Activated CD4-positive, alpha-beta T cell treated with anti-CD3 and anti-CD28 coated beads, Interleukin-2, amount 50 U/mL, for 16 hours (primary cell): ENCODE measurements at places on chromosomes 7 and 10.
A peak's percentile ranks its signal among the peaks of the same experiment; 100 is the strongest.

GRCh38 chr7:7201578-7202374, 19.4 kb downstream of the C1GALT1 start:
- DNase-seq, result peak; percentile 50

GRCh38 chr10:85919491-85920021, 447.0 kb downstream of the GRID1 start:
- DNase-seq, result no peak

DNA sequence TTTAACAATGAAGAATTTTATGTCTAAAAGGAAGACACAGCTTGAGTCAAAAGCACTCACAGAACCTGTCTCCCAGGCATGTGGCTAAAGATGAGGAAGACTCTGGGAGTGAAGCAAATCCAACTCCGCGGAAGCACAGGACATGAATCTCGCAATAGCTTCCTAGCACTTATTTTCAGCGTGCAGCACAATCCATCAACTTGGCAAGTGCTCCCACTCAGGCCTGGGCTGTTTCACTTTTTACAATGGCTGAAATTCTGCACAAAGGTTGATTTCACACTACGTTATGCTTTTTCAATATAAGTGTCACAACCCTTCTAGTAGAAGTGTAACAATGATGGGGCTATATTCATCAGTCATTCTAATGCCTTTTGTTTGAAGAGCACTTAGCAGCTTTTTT, 180.2 kb downstream of the XPNPEP1 start:
- no peak for DNase-seq

DNA sequence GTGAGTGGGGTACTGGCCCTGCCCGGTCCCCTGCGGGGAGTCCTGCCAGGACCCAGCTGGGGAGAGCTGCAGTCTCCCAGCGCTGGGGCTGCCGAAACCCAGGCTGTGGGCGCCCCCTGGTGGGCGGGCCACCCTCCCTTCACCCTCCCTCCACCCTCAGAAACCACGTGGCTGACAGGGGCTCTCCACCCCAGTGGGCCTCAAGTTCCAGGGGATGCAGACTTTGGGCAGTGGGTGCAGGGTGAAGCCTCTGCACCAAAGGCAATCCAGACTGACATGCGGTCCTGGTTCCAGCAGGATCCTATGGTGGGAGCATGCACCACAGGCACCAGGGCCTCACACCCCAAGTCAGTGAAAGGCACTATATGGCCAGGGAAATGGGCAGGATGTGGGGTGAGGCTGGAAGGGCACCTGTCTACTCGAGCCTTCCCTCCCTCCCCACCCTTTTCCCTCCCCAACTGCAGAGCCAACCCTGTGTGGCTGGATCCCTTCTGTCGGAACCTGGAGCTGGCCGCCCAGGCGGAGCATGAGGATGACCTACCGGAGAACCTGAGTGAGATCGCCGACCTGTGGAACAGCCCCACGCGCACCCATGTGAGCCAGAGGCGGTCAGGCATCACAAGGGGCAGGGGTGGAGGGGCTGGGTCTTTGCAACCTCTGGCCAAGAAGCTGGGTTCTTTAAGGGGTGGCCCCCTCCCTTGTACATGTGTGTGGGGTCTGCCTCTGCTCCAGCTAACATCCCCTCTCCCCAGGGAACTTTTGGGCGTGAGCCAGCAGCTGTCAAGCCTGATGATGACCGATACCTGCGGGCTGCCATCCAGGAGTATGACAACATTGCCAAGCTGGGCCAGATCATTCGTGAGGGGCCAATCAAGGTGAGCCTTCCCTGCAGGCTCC, 38.8 kb downstream of the PSAP start:
- peak; percentile 80 for DNase-seq

DNA sequence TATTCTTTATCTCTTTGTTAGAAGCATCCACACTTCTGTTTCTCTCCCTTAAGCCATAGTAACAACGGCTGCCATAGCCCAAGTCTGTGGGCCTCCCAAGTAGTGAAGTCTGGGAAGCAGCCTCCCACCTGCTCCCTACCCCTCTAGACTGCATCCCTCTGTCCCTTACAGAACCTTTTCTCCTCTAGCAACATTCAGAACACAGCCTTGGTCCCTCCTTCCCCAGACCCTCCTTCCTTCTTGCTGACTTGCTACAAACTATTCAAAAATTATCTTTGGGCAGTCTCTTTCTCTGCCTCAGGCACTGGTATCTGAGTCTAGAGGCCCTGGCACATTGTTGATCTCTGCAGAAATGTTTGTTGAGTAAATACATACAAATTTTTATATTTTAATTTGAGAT, 2.3 kb upstream of the NYAP1 start:
- DNase-seq, result no peak

GRCh38 chr10:31099664-31100063, 68.0 kb upstream of the ZNF438 start:
- DNase-seq, result peak; percentile 21

GRCh38 chr7:54705436-54705835, 53.6 kb downstream of the SEC61G start:
- DNase-seq, result peak; percentile 3

GRCh38 chr7:81361769-81362312, 408.0 kb downstream of the HGF start:
- no peak for DNase-seq

DNA sequence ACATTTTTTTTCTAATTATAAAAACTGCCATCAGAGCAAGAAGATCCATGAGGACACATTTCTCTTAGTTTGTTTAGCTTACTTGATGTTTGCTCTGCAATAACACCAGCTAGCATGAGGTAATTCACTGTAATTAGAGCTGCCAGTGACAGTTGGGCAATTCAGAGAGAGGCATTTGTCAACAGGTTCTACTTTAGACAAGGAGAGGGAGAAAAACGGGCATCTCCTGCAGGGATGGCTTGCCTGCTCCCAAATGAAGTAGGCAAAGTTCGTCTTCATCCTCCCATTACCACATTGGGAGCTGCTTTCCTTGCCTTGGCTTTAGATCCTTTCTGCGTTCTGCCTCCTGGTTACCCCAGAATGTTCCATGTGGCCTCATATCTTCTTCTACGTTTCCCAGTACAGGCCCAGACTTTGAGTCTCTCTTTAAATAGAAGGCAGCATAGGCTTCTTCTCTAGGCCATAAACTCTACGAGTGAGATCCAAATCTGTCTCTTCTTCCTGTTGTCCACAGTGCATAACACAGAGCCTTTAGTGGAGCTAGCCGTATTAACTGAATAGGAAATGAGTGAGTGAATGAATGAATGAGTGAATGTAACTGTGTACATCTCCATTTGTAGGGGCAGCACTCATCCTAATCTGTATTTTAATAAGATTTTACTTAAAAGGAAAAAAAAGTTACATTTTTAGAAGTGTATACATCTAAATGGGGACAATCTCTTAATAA, 21.2 kb downstream of the ASB15 start:
- no peak for DNase-seq

DNA sequence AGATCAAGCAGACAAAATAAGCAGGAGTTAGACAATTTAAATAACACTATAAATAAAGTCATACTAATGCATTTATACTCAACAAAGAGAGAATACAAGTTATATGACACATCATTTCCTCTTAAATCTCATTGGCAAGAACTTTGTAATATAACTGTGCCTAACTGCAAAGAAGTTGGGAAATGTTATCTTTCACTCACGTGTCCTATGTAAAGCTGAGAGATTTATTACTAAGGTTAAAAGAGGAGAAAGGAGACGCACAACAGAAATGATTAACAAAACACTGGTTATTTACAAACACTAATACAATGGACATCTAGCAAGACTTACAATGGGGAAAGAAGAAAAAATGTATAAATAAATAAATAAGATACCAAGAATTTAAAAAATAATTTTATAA, 12.7 kb upstream of the TMEM273 start:
- no peak for DNase-seq

GRCh38 chr10:5563991-5564536, 39.3 kb downstream of the CALML3 start:
- peak; percentile 46 for DNase-seq

GRCh38 chr10:35712486-35712885, 70.4 kb upstream of the FZD8 start:
- DNase-seq, result no peak

- no peak for DNase-seq
These were observed 24.8 kb upstream of the SFMBT2 start for GRCh38 chr10:7435674-7436073.

- DNase-seq, result no peak
These were observed 1126.4 kb upstream of the GHITM start for GRCh38 chr10:83012866-83013265.

GRCh38 chr10:118286051-118286838, 55.9 kb downstream of the FAM204A start:
- no peak for DNase-seq

DNA sequence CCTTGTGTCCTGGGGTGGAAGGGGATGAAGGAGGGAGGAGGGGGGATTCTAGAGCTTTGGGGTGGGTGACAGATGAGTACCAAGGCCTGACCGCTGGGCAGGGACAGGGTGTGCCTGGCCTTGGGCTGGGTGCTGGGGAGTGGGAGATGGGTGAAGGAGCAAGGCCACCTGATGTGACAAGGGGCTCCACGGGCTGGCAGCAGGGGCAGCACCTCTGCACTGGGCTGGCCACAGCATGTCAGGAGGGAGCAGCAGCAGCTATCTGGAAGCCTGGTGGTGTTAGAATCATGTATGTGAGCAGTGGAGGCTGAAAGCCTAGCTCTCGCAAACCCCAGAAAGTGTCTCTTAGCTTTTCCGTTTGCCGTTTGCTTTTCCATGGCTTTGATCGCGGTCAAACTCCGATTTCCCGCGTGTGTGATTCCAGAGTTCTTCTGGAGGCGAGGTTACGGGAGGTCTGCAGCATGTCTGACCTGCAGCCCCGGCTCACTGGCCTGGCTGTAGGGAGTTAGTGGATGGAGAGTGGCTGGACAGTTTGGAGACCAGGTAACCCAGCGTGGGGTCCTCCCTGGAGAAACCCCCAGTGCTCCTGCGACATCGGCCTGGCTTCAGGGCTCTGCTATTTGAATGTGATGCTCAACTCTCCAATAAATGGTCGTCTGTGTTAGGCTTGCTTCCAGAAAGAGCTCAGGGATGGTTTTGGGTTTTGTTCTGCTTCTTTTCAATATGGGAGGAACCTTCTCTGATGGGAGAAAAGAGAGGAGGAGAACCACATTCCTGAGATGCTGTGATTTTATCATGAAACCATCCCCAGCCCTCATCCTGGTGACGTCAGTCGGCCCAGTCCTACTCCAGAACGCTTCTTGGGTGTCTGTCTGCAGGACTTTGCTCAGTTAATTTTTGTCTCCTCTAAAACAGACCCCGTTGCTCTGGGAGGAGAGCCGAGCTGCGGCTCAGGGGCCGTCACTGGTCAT, 105.5 kb downstream of the CUX1 start:
- no peak for DNase-seq

GRCh38 chr7:64887756-64888508, 15.1 kb upstream of the ZNF273 start:
- DNase-seq, result no peak

DNA sequence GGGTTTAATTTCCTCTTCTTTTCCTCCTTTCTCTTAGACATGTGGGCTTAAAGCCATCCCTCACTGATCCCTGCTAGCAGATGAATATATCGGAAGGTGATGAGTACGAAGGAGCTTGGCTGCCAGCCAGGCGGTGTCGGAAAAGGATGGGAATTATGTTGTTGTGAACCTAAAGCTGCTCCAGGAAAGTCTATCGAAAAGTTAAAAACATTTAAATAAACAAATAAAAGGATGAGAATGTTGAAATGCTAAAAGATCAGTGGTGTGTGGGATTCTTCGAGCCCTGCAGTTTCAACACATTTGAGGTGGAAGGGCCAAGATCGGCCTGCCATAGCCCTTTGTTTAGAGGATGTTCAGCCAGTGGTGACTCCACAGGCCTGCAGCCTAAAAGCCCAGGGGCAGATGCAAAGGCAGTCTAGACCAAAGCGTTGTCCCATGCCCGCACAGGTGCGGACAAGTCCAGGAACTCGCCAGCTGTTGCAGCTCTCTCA, 107.9 kb downstream of the JCAD start:
- DNase-seq, result no peak

DNA sequence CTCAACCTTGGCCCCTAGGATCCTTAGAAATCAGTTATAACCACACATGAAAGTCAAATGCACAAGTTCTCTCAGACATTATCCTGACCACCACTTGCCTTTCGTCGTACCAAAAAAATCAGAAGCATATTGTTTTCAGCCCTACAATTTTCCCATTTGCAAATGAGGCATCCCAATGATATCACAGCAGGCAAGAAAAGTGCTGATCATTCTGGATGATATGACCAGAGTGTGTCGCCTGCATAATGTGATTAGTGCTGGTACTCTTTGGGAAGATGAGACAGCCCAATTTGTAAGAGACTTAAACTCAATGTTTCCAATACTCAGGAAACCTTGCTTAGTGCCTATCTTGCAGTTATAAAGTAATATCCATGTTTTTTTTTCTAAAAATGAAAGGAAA, 168.0 kb downstream of the SORCS1 start:
- DNase-seq, result no peak

- no peak for DNase-seq
These were observed 129.4 kb downstream of the SLC16A9 start for GRCh38 chr10:59580026-59580863.

DNA sequence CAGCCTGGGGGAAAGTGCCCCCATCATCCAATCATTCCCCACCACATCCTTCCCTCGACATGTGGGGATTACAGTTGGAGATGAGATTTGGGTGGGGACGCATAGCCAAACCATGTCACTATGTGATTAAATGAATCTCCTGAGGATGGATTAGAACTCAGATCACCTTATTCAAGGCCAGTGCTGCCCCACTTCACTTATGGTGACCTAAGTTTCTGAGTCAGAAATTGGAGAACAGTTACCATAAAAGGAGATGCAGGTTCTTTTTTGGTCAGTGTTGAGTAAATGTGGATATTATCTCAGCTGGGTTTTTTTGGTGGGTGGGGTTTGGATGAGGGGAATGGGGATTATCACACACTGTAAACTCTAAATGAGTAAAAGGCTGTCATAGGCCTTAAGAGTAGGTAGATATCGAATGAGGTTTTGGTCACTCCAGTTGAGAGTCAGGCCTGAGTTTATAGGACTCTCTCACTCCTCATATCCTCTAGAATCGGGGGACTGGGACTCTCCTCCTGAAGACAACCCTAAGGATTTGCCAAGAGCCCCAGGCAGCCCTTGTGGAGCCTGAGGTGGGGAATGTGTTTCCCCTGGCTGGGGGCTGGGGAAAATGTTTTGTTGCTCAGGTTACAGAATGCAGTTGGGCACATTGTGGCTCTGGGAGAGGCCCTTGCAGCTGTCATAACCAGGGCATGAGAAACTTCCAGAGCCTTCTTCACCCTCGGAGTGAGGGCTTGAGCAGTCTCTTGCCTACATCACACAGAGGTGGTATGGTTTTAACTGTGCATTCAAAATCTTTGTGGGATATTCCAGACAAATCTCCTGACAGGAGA, 213.0 kb downstream of the BAMBI start:
- no peak for DNase-seq

GRCh38 chr10:130924138-130924819, 387.2 kb downstream of the TCERG1L start:
- DNase-seq, result no peak

- peak; percentile 1 for DNase-seq
These were observed 92.6 kb downstream of the POLL start for GRCh38 chr10:101495324-101495925.

DNA sequence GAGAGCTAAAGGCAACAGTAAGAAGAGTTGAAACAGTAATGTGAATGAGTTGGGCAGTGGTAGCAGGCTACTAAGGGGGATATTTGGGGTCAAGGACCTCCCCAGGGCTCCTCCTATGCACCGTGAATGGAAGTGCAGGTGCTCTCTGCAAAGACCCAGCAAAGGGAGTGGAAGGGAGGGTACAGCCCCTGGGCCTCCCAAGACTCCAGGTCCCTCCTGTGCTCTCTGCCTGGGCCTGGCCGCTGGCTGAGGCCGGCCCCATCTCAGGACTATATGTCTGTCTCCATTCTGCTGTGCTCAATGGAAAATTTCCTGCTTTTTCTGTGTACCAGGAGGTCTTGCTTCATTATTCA, 372.1 kb upstream of the MKI67 start:
- no peak for DNase-seq

GRCh38 chr7:15015545-15016314, 113.2 kb upstream of the DGKB start:
- peak; percentile 55 for DNase-seq
